ENCODE measurements at places on chromosomes 13 and 19. TPM values are rescaled to one million over a fixed set of nuclear protein-coding genes. Genes with fewer than 3 reads are reported as not detected.

- H3K27ac ChIP-seq, result no peak overlapping the region
- no peak overlapping the region for H3K4me3 ChIP-seq
- no peaks in the 10 kb centered on the region for H3K4me1 ChIP-seq
- H3K36me3 ChIP-seq, result no peaks in the 10 kb centered on the region
Observed at GRCh38 chr13:79084802-79085424, 321.1 kb downstream of the RBM26 start.

GRCh38 chr19:7628589-7629311, 595 bp downstream of the XAB2 start:
- H3K36me3 ChIP-seq, result peaks cover 6% of the 10 kb centered on the region
- DNase-seq, result no peak
- peaks cover 33% of the 10 kb centered on the region for H3K4me1 ChIP-seq
- peak overlapping the region; percentile 97 for H3K4me3 ChIP-seq
- no peaks in the 10 kb centered on the region for H3K27me3 ChIP-seq
- peak overlapping the region; percentile 99 for H3K27ac ChIP-seq

DNA sequence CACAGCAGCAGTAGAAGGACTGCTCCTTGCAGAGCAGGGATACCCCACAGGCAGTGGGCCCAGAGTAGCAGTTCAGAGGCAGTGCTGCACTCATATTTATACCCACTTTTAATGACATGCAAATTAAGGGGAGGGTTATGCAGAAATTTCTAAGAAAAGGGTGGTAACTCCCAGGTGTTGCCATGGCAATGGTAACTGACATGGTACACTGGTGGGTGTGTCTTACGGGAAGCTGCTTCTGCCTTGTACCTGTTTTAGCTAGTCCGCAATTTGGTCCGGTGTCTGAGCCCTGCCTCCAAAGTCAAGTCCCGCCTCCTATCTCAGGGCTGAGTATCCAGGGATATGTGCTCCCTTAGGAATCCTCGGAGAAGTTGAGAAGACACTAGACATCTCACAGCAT, 79.2 kb upstream of the UQCRFS1 start:
- no peak overlapping the region for H3K4me3 ChIP-seq
- H3K4me1 ChIP-seq, result peaks cover 27% of the 10 kb centered on the region

DNA sequence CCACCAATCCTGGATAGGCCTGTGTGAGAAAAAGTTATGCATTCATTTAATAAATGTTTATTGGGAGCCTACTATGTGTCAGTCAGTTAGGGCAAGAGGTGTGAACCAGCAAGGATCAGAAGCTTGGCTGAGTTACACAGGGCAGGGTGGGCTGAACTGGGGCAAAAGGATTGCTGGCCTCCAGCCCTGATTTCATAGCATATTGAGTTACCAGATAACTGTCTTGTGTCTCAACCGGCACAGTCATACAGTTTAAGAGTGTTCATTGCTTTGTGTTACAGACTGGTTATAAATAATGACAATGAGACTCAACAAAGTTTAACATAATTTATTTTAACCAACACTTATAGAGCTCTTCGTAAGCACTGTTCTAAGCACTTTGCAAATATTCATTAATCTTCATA, 253.8 kb downstream of the DLEU7 start:
- no peak for DNase-seq
- H3K27me3 ChIP-seq, result peaks cover 3% of the 10 kb centered on the region
- H3K27ac ChIP-seq, result peak overlapping the region; percentile 57
- H3K36me3 ChIP-seq, result peaks cover 1% of the 10 kb centered on the region

DNA sequence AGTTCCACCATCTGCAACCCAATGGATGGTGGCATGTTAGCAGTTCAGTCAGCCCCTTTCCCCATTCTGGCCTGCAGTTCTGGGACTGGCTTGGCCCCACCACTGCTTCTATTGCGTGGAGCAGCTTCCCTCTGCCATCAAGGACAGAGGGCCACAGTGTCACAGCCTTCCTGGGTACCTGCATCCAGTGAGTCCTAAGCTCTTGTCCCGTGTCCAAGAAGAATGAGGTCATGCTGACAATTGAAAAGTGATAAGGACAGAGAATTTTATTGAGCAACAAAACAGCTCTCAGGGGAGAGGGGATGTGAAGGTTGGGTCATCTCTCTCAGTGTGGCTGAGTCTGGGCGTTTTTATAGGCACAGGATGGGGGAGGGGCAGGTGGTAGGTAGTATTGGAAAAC, 33.5 kb upstream of the SIN3B start:
- DNase-seq, result no peak
- H3K4me3 ChIP-seq, result no peak overlapping the region
- H3K27ac ChIP-seq, result no peak overlapping the region
- no peaks in the 10 kb centered on the region for H3K36me3 ChIP-seq
- H3K27me3 ChIP-seq, result no peaks in the 10 kb centered on the region
- no peaks in the 10 kb centered on the region for H3K4me1 ChIP-seq

GRCh38 chr13:109989686-109990085, 203.3 kb upstream of the IRS2 start:
- no peaks in the 10 kb centered on the region for H3K27me3 ChIP-seq
- no peak for DNase-seq
- no peaks in the 10 kb centered on the region for H3K36me3 ChIP-seq
- no peaks in the 10 kb centered on the region for H3K4me1 ChIP-seq
- no peak overlapping the region for H3K27ac ChIP-seq

GRCh38 chr13:48568370-48569103, 35.7 kb upstream of the RCBTB2 start:
- H3K4me3 ChIP-seq, result no peak overlapping the region
- no peak overlapping the region for H3K27ac ChIP-seq
- DNase-seq, result no peak
- H3K27me3 ChIP-seq, result peaks cover 38% of the 10 kb centered on the region
- H3K4me1 ChIP-seq, result peaks cover 36% of the 10 kb centered on the region

DNA sequence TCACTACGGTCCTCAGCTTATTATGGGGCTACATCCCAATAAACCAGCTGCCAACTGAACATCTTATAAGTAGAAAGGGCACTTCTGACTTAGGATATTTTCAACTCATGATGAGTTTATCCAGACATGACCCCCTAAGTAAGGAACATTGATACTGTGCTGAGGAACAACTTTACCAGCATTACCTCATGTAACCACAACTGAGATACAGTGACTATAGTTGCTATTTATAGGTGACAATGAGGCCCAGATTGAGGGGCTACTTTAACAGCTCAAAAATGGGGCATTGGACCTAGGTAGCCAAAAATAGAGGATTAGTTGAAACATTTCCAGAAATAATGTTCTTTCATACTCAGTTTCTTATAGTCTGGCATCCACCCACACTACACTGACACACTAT, 26.8 kb downstream of the SKA3 start:
- H3K4me3 ChIP-seq, result no peak overlapping the region
- H3K27me3 ChIP-seq, result no peaks in the 10 kb centered on the region
- H3K27ac ChIP-seq, result no peak overlapping the region

GRCh38 chr19:2096034-2096479, at the start of gene MOB3A:
TSS of gene MOB3A (minus strand) at chr19:2096326. CDS start at chr19:2078560, 17,766 bp downstream.
- peak within 1 kb of the TSS; percentile 96 for H3K4me3 ChIP-seq
- peak; percentile 91 for DNase-seq
- H3K27ac ChIP-seq, result peak within 1 kb of the TSS; percentile 90
- peaks cover 28% of the 10 kb centered on the region for H3K36me3 ChIP-seq

GRCh38 chr19:44306283-44306682, 1.5 kb upstream of the ZNF235 start:
- no peak overlapping the region for H3K27ac ChIP-seq
- H3K4me3 ChIP-seq, result no peak overlapping the region
- H3K27me3 ChIP-seq, result no peaks in the 10 kb centered on the region
- peaks cover 14% of the 10 kb centered on the region for H3K4me1 ChIP-seq
- no peak for DNase-seq

Gene ARHGAP33
- 40.0 TPM for total RNA-seq

Measured in activated CD8-positive, alpha-beta memory T cell treated with anti-CD3 and anti-CD28 coated beads, Interleukin-2, amount 10 ng/mL, durations not matched to agents 7 days and 5 days (primary cell).